ENCODE measurements at places on chromosomes 12 and 14.

- DNase-seq, result no peak
Measured at GRCh38 chr14:101918065-101918989, 46.0 kb upstream of the DYNC1H1 start.

- no peak for DNase-seq
Measured at GRCh38 chr14:97410667-97411620, 613.8 kb downstream of the VRK1 start.

- no peak for DNase-seq
Measured at GRCh38 chr14:102234331-102235264, 70.4 kb downstream of the MOK start.

GRCh38 chr14:70317091-70317968 is 42.2 kb downstream of the COX16 start:
- no peak for DNase-seq

- DNase-seq, result no peak
Measured at GRCh38 chr12:40016980-40017379, 88.9 kb downstream of the SLC2A13 start.
